NCI-H345 (cell line): ENCODE measurements at places on chromosomes 3 and 15.

DNA sequence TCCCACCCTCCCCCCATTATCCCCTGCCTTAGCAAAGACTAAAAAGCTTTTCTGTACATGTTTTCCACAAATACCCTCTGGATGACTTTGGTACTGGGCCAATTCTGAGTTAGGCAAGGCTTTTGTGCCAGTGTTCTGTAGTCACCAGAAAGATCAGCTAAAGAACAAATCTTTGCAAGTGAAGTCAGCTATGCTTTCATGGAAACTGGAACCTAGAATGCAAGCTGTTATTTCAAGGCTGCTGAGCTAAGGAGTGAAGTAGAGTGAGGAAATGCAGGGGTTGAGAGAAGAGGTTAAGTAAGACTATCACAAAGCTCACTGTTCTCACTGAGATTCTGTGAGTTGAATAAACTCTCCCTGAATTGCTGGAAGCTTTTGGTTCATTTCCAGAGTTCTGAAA, 107.8 kb upstream of the CNTN3 start:
- DNase-seq, result no peak

GRCh38 chr3:179560791-179561190, 1.9 kb upstream of the ACTL6A start:
- no peak for DNase-seq

- DNase-seq, result no peak
These were observed 3.3 kb upstream of the NDN start for GRCh38 chr15:23690450-23690852.

DNA sequence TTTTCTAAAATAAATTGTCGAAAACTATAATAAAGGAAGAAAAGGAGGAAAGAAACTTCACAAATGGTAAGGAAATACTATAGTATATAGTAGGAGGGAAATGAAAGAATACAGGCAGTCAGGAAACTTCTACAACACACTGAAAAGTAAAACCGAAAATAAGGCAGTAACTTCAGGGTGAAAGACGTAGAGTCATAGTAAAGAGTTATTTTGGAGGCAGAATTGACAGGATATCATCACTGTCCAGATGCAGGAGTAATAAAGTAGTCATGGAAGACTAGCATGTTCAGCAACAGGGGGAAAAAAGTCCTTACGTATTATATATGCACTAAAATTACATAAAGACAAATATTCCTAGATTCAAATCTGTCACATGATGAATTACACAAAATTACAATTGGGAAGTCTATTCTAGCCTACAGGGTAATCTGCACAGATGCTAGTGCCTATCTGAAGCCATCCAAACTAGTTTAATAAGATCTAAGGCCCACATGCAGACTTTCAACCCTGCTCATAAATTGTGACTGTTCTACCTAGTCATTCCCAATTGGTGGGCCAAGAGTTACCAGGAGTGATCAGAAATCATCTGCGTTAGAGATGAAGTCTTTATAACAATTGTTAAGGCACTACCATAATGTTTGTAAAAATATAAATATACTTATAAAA, 14.0 kb downstream of the VPS13C start:
- no peak for DNase-seq

DNA sequence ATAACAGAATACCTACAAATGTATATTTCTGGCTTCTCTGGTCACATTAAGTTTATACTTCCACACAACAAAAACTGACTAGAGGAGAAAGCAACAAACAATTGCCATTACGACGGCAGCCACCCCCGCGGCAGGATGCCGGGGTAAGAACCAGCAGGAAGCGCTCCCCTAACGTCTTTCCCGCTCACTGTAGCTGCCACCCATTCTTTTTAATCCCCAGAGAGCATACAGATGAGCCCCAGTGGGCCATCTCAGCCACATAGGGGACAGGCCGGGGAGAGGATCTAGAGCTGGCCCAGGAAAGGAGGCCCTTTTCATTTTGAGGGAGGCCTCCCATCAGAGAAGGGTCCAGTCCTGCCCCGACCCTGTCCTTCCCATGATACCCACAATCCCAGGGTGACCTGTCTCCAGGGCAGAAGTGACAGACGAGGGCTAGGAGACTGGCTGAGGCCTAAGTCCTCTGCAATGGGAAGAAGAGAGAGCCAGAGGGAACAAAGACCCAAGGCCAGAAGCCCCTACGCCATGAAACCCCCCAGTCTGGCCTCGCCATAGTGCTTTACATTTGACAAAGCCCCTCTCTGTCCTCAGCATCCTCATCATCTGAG, 3.6 kb upstream of the CALML4 start:
- DNase-seq, result no peak

GRCh38 chr3:166388321-166388720, 551.1 kb upstream of the BCHE start:
- DNase-seq, result no peak

GRCh38 chr15:71337197-71337845, 222.1 kb downstream of the THSD4 start:
- no peak for DNase-seq

- DNase-seq, result no peak
These were observed 88.6 kb downstream of the SLCO3A1 start for GRCh38 chr15:91941871-91942658.

DNA sequence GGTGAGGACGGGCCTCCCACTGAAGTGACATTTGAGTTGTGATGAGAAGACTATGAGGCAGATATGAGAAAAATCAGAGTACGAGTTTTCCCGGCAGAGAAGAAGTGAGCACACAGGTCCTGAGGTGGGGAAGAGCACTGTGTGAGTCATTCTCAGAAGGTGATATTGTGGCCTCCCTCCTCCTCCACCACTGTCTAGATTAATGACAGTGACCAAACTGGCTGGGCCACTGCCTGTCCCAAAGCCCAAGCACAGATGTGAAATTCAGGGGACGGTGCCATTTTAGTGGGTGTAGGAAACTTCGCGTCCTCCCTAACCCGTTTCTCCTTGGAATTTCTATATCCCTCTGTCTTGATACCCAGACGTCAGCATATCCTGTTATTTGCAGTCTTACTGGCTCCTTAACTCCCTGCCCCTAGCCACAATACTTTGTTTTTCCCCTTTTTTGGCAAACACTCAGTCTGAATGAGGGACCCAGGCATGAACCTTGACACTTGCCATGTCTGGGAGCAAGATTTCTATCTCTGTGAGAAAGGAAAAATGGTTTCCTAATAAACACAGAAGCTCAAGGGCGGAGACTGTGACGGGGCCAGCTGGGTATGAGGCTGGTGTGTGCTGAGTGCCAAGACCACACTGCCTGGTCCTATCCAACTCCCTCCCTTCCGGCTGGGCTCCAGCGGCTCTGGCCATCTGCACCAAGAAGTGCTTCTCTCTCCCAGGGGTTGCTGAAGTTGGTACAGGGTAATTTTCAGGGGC, 15.2 kb downstream of the PRICKLE2 start:
- no peak for DNase-seq

DNA sequence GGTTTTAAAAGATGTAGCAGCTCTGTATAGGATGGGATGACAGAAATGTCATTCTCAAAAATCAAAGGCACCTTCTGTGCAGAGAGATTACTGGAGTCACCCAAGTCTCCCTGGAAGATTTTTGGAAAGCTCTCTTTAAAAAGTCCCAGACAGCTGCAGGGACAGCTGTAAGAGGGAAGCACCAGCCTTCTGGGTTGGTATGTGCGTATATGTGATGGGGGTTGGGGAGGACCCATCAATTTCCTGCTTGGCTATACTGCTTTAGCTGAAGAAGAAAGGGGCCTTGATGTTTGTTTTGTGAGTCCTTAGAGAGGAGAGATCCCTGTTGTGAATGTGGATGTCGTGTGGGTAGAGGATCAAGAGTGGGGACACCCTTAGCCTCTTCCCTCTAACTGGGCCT, 5.4 kb upstream of the SEC11A start:
- DNase-seq, result no peak

DNA sequence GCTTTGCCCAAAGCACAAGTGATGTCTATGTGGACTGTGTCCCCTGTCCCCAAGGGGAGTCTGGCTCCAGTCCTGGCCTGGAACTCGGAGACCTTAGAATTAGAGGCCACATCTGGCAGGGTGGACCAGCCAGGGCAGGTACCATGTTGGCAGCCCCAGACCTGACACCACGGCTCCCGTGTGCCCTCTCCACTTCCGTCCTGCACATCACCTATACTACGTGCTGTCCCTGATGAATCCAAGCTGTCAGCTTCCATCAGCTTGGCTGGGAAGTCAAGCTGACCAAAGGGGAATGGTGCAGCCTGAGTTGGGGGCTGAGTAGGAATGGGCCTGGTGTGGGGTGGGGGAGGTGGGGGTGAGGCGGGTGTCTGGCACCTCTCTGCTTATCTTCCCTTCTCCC, 15.3 kb downstream of the C15orf39 start:
- no peak for DNase-seq

- DNase-seq, result no peak
These were observed 63.9 kb downstream of the TRPC1 start for GRCh38 chr3:142787719-142788118.

DNA sequence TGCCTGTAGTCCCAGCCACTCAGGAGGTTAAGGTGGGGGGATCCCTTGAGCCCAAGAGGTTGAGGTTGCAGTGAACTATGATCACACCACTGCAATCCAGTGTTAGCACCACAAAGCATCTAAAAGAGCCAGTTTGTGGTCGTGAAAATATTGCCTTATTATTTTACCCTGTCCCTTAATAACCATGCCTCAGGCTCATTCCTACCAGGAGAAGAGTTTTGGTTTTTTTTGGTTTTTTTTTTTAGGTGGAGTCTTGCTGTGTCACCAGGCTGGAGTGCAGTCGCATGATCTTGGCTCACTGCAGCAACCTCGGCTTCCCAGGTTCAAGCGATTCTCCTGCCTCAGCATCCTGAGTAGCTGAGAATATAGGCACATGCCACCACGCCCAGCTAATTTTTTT, 17.9 kb upstream of the AVEN start:
- DNase-seq, result no peak

- peak; percentile 95 for DNase-seq
These were observed 75.4 kb downstream of the XXYLT1 start for GRCh38 chr3:195195321-195196209.

DNA sequence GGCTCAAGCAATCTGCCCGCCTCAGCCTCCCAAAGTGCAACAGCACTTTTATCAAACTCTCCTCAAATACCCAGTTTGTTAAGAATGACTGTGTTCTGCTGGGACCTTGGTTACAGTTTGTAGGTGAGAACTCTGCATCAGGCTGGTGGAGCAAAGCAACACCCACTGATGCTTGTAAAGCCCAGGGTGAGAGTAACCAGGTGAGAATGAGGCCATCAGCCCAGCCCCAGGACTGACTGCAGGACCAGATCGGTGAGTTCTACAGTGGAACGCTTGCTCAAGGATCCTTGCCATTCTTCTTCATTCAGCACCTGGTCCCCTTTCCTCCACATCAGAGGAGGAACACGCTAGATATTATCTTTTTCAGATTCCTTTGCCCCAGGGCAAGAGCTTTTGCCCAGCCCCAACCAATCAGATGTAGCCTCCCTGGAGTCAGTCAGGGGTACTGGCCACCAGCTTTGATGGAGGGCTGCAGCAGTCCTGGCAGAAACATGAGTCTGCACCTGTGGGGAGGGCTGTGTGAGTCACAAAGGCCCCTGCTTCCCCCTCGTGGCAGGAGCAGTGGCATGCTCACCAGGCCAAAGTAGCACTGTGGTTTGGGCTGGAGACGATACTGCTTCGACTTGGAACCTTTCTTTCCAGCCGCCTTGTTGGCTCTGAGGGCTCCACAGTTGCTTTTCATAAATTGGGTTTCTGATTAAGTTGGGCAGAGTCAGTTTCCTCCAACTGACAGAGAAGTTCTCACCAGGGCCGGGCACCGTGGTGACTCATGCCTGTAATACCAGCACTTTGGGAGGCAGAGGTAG, 3.5 kb upstream of the SHISA5 start:
- DNase-seq, result peak; percentile 15

DNA sequence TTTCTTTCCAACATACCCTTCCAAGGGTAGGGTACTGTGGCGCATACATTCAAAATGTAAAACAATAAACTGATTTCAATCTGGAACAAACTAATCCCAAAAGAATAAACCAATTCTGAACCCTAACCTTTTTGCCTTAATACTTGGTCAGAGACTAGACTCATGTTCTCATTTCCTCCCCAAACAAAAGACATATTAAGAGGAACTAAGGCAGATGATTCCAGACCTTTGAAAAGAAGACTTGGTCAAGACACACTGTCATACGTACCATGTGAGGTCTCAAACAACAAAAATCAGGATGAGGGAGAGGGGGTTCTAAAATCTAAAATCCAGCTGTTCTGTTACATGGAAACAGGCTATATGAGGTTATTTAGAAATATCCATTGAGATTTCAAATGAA, 102.1 kb downstream of the RFTN1 start:
- no peak for DNase-seq

DNA sequence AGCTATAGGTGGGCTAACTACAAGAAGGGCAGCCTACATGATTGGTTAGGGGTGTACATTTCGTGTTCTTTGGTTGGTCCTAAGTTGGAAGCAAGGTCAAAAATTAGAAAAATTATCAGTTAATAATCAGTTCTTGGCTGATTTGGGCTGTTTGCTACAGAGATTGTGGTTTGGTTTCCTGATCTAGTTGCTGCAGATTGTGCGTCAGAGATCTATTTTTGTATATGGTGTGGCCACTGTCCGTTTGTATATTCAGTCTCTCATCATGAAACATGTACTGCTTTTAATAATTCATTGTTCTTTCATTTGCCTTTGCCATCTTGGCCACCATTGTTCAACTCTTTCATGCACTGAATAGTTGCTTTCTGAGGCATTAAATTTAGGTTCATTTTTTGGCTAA, 80.9 kb downstream of the LRRC3B start:
- no peak for DNase-seq

DNA sequence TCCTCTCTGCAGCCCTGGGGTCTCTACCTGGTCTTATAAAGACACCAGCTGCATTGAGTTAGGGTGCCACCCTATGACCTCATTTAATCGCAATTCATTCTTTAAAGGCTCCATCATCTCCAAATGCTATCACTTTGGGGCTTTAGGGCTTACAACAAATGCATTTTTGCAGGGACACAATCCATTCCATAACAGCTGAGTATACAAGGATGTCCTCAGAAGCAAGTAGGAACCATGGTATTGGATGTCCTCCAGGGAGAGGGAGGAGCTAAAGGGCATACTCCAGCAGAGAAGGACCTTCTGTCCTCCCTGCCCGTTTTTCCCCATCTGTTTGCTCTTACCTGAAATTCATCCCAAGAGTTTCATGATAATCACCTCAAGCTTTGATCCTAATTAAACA, 30.3 kb downstream of the UMPS start:
- no peak for DNase-seq

- no peak for DNase-seq
These were observed 24.7 kb upstream of the TM2D3 start for GRCh38 chr15:101676921-101677329.

DNA sequence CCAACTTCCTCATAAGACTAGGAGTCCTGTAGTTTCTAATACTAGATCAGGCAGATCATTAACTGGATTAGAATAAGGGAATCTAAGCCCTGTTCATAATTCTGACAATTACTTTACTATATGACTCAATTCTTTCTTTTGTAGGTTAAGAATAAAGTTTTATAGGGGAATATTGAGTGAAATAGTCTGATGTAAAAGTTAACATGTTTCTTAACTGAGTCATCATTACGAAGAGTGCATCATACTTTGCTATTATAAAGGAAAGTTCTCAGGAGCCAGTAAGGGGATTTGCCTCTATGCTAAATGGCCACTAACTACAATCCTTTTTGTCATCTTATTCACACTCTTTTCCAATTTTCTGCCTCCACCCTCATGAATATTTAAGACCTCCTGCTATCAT, 63.1 kb downstream of the POLQ start:
- no peak for DNase-seq

- no peak for DNase-seq
These were observed 71.4 kb upstream of the HERC1 start for GRCh38 chr15:63905131-63905530.
